ENCODE measurements at places on chromosomes 16 and 17.

DNA sequence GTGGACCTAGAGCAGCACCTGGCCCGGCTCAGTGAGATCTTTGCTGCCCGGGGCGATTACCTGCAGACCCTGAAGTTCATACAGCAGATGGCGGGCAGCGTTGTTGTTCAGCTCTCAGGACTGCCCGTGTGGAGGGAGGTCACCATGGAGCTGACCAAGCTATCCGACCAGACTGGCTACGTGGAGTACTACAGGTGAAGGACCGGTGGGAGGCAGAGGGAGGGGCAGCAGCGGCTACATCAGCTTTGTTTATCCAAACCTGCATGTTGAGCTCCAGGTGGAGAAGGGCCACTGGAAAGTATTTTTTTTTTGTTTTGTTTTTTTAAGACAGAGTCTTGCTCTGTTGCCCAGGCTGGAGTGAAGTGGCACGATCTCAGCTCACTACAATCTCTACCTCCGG is 23.9 kb downstream of the TTYH2 start:
- DNase-seq: no peak

GRCh38 chr17:45753645-45754225 is 30.4 kb upstream of the CRHR1 start:
- DNase-seq: peak; percentile 38

GRCh38 chr16:58848662-58849002 is 114.5 kb upstream of the GOT2 start:
- no peak for DNase-seq

DNA sequence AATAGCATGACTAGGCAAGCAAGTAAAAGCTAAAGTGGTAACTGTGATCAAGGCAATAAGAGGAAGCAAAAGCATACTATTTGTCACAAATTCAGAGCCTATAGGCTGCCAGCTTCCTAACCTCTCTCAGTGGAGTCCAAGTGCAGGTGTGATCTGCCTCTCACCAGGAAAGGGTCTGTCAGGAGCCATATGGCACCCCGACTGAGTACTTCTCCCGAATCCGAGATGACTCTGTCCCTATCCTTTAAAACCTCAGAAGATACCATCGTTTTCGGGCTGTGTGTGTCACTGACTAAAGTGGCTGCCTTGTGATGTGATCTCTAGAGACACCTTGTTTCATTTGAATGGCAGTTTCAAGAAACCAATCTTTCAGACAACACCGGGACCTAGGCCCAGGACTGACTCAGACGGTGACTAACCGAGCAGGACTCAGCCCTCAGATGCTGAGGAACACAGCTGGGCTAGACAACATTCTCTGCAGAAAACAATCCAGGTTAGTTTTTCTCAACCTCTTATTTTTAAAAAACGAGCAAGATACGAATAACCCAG is 63.6 kb downstream of the SMG6 start:
- peak; percentile 84 for DNase-seq
